CD4-positive, alpha-beta T cell treated with Interleukin-6 at 100 ng/mL for 8 hours (primary cell): ENCODE measurements at places on chromosomes 5 and 9.
A peak's percentile ranks its signal among the peaks of the same experiment; 100 is the strongest.

DNA sequence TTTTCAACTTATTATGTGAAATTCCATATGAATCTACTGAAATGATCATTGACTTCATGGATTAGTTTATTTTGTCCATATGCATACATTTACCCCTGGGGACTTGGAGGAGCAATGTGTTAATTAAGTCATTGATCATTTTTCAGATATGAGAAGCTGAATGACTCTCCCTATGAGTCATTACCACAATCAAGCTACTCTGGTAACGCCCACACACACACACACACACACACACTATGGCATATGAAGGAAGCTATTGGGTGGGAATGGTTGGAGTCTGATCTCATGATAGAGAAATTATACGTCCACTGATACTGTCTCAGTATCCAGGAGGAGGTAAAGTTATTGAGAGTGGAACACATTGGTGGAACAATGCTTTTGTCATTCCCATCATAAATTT is 528.9 kb downstream of the AGTPBP1 start:
- no peak for DNase-seq

DNA sequence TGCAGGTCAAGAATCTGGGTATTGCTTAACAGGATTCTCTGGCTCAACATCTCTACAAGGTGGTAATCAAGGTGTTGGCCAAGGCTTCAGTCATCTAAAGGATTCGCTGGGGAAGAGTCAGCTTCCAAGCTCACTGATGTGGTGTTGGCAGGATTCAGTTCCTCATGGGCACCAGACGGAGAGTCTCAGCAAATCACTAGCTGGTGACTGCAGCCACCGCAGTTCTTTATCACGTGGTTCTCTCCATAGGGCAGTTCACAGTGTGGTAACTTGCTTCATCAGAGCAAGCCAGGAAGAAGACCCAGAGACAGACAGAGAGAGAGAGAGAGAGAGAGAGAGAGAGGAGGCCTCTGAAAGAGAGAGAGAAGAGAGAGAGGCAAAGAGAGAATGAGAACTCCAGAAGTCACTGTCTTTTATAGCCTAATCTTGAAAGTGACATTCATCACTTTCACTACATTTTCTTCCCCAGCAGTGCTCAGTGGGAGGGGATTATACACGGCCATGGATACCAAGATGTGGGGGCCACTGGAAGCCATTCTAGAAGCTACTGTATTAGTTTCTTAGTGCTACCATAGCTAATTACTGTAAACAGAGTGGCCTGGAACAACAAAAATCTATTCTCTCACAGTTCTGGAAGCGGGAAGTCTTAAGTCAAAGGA is 109.2 kb upstream of the SMIM23 start:
- no peak for DNase-seq

DNA sequence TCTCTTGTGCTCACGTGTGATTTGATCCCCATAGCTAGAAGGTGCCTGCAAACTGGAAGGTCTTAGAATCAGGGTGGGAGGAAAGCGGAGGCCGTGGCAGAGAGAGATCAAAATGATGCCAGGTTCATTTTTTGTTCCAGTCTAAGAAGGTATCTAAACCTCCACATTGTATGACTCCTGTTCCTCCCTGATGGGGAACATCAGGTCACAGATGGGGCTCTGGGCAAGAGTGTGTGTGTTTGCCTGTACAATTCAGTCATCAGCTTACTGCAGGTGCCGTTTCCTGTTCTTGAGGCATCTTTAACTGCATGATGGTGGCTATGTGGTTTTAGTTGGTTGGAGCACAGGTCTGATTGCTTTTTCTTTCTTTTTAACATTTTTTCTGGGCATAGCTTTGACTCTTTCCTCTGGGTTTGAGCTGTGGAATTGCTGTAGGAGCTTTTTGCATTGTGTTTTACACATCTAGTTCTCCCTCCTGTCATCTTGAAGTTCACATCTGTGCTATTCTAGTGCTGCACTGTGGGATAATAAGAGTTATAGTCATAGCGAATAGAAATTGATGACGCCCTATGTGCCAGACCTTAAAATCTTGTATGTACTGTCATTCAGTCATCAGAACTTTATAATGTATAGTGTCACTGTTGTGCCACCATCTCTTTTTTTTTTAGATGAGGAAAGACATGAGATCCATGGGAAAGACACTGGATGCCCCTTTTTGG is 30.8 kb downstream of the ARHGAP26 start:
- DNase-seq, result peak; percentile 59

DNA sequence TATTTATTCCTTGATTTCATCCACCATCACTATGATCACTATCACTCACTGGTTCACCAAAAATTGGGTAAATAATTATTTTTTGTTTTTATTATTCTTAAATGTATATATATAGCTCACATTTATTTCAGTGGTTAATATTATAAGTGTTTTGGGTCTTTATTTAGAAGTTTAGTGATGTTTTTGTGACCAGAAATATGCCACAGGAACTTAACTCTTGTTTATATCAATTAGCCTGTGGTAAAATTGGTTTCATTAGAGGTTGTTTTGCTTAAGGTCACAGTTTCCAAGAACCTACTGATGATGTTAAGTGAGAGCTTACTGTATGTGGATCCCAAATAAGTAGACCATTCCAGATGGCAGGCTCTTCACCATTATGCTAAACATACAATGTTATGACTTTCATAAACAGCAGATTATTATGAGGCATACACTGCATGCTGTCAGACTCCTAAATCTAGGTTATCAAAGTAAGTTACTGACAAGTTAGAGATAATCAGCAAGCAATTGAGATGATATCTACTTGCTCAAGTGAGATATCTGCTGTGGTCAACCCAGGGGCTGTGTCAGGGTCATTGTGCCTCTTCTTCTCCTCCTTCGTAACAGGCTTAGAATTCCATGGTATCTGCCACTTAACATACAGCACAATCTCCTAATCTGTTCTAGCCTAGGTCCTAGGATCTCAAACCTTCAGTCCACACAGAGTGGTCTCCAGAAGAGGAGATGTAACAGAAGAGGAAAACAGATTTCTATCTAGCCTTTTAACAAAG is 57.6 kb downstream of the NR3C1 start:
- DNase-seq, result no peak

DNA sequence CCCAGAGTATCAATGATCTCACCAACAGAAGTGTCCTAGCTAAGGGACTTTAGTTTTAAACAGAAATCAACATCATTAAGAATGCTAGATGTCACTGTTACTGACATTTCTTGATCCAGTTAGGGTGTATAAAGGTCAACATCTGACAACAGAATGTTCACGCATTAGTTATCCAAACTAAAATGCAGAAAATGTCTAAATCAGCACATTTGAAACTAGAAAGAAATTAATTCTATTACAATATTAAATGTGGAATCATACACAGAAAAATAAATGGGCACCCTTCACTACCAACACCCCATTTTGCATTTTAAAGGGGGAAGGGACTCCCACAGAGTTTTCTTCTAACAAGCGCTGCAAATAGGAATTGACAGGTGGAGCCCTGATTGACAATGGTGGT is 24.5 kb downstream of the ELAVL2 start:
- DNase-seq, result no peak

GRCh38 chr9:111161015-111161415 is 122.7 kb upstream of the LPAR1 start:
- no peak for DNase-seq
